Motor neuron (in vitro differentiated cells): ENCODE measurements at places on chromosomes 5 and 9. TPM values are rescaled to one million over a fixed set of nuclear protein-coding genes. Genes with fewer than 3 reads are reported as not detected.

THBS4 gene
- 20.4 and 21.1 TPM in 2 replicates for total RNA-seq

PTPDC1 gene
- 16.5 and 16.6 TPM in 2 replicates for total RNA-seq

PCSK1 gene
- total RNA-seq, result 0.30 and 0.38 TPM in 2 replicates

GRCh38 chr9:86099701-86100364 lies 475 bp upstream of the GOLM1 start:
- ATAC-seq, result peak; percentile 28

DNA sequence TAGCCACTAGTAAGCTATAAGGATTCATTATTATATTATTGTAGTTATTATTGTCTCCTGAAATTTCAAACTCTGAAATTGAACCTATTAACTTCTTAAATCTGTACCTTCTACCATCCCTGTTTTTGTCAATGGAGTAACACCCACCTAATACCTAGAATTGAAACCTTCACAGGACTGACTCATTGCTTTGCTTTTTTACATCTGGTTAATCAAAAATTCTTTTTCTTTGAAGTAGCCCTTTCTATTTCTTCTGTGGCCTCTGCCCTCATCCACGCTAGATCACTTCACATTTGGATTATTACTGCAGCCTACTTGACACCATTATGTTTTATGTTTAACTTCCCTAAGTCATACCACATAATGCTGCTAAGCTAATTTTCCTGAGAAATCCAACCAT lies 35.6 kb downstream of the RBM27 start:
- ATAC-seq, result no peak

DNA sequence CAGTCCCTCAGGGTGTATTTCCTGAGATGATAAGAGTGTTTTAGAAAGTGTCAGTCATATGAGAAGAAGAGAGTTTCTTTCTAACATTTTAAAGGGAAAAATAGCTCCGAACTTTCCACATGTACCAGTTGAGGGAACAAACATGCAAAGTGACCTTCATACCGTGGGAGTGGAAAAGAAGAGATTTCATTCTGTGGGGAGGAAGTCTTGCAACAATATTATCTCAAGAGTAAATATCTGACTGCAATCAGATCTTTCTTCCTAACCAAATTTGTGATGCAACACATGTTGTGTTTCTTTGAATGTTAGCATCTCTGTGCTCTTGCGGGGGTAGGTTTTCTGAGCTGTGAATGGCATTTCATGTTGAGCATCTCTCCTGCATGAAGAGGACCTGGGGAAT lies 30.6 kb downstream of the ANKRD55 start:
- no peak for ATAC-seq

DNA sequence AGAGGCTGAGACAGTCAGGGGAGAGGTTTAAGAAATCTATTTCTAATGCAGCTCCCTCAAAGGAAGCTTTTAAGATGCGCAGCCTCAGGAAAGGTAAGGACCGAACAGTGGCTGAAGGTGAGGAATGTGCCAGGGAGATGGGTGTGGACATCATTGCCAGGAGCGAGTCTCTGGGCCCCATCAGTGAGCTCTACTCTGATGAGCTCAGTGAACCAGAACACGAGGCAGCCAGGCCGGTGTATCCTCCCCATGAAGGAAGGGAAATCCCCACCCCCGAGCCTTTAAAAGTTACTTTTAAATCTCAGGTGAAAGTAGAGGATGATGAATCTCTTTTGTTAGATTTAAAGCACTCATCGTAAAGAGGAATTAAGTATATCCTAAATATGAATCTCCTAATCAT lies 8.2 kb downstream of the CAVIN4 start:
- ATAC-seq, result no peak

- ATAC-seq, result no peak
These were observed 69.9 kb downstream of the DAPK1 start for GRCh38 chr9:87567571-87567970.

GRCh38 chr9:14146201-14146874 lies 167.6 kb downstream of the NFIB start:
- no peak for ATAC-seq

DNA sequence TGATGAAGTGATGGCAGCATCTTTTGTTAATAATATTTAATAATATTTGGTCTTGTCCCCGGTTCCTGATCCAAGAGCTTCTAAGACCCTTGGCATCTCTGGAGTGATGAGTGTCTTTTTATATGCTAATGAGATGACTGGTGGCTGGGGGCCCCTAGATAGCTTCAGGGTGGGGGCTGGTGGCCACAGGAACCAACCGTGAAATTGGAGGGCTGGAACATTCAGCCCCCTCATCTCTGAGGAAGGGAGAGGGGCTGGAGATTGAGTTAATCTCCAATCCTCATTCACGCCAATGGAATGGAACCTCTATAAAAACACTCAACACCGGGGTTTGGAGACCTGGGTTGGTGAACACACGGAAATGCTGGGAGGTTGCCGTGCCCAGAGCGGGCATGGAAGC lies 78.2 kb upstream of the RAPGEF1 start:
- ATAC-seq, result no peak

GRCh38 chr9:93690618-93691017 lies 114.2 kb downstream of the PHF2 start:
- ATAC-seq, result no peak

DNA sequence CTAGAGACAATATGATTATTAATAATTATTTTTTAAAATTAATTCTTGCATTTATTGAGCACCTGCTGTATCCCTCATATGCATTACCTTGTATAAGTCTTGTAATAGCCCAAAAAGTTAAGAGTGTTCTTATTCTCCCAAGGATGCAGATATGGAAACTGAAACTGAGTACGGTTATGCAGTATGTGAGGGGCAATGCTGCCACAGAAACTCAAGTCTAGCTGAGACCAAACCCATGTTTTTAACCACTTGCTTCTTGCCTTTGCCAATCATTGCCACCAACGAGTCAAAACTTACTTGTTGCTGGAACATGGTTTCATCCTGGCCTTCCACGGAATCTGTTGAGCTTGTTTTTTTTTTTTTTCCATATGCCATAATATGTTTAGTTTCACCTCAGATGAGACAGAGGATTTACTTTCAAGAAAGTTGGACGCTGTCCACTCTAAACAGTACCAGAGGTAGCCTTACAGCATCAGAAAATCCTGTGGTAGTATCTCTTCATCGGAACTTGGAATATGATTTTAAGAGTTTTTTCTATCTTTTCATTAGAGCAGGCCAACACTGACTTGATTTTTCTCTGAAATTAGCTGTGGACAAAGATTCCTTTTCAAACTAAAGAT lies 27.9 kb downstream of the DOCK8 start:
- ATAC-seq, result no peak

GRCh38 chr9:76227156-76227555 lies 167.1 kb downstream of the RFK start:
- ATAC-seq, result no peak
